ENCODE measurements at places on chromosomes 16 and 17. TPM values are rescaled to one million over a fixed set of nuclear protein-coding genes. Genes with fewer than 3 reads are reported as not detected.
A peak's percentile ranks its signal among the peaks of the same experiment; 100 is the strongest.

DNA sequence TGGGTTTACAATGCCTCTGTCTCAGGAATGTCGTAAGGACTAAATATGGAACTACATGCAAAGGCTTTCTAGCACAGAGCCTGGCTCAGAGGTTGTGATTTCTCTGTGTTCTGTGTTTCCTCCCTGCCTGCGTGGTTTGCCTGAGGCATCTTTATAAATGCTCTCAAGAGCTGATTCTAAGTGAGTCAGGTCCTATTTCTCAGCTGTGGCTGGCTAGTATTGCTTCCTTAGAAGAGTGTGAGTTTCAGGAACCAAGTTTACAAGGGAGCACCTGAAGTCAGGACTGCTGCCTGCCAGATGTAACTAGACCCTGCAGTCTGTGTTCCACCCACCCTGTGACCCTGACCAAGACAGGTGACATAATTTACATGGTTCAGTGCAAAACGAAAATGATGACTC, 8.0 kb upstream of the CCL1 start:
- no peak overlapping the region for H3K4me3 ChIP-seq
- H3K36me3 ChIP-seq = no peaks in the 10 kb centered on the region
- peaks cover 2% of the 10 kb centered on the region for H3K27me3 ChIP-seq

GRCh38 chr16:86756882-86757703, 178.7 kb downstream of the FOXL1 start:
- no peak for DNase-seq
- no peak overlapping the region for H3K4me3 ChIP-seq
- H3K36me3 ChIP-seq = no peaks in the 10 kb centered on the region
- peaks cover 26% of the 10 kb centered on the region for H3K27me3 ChIP-seq

GRCh38 chr16:81821436-81822128, 42.5 kb downstream of the PLCG2 start:
- DNase-seq = no peak
- H3K4me1 ChIP-seq = peaks cover 12% of the 10 kb centered on the region
- H3K27ac ChIP-seq = peak overlapping the region; percentile 6
- no peak overlapping the region for H3K4me3 ChIP-seq
- H3K27me3 ChIP-seq = peaks cover 2% of the 10 kb centered on the region

GRCh38 chr17:32998111-32998886, 6.7 kb downstream of the SPACA3 start:
- no peaks in the 10 kb centered on the region for H3K36me3 ChIP-seq
- no peak overlapping the region for H3K4me3 ChIP-seq
- H3K27me3 ChIP-seq = peaks cover 24% of the 10 kb centered on the region
- H3K27ac ChIP-seq = no peak overlapping the region
- DNase-seq = peak; percentile 86
- H3K4me1 ChIP-seq = peaks cover 2% of the 10 kb centered on the region

DNA sequence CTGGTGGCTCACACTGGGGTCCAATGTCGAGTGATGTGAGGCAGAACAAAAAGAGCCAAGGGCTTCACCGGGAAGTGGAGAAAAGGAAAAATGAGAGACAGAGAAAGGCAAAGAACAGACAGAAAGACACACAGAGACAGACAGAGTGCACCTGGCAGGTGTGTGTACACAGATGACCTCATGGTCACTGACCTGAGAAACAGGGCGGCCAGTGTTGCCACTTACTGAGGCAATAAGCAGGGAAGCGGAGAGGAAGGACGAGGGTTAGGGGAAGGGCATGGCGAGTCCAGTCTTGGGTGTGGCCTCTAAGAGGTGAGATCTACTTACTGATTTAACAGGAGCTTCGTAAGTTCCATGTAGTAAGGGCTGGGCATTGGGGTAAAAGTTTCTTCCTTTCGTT, 7.5 kb downstream of the GINS2 start:
- H3K4me1 ChIP-seq = peaks cover 3% of the 10 kb centered on the region
- DNase-seq = no peak
- no peak overlapping the region for H3K27ac ChIP-seq

Gene MYH8
- not detected for total RNA-seq

Gene ZSCAN10
- total RNA-seq = 0.09 TPM

GRCh38 chr17:32192379-32192778, 50.1 kb downstream of the RHOT1 start:
- no peaks in the 10 kb centered on the region for H3K27me3 ChIP-seq
- H3K4me3 ChIP-seq = no peak overlapping the region
- H3K27ac ChIP-seq = no peak overlapping the region

DNA sequence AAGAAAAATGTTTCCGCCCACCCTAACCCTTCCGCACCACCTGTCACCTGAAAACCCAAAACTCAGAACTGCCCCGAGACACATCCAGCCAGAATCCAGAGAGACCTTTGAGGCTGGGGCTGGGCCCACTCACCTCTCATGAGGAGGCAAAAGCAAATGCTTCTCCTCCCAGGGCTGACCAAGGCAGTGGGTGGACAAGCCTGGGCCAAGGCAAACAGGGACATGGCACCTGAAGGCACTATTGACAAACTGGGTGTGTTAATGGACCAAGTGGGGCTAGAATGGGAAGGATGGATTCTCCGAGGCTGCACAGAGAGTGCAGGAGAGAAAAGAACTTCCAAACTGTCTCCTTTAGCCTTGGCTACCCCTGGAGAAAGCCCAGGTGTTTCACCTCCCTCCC, 54.4 kb downstream of the SOX9 start:
- DNase-seq = no peak
- H3K4me1 ChIP-seq = no peaks in the 10 kb centered on the region
- H3K27ac ChIP-seq = no peak overlapping the region
- H3K27me3 ChIP-seq = peaks cover 2% of the 10 kb centered on the region

DNA sequence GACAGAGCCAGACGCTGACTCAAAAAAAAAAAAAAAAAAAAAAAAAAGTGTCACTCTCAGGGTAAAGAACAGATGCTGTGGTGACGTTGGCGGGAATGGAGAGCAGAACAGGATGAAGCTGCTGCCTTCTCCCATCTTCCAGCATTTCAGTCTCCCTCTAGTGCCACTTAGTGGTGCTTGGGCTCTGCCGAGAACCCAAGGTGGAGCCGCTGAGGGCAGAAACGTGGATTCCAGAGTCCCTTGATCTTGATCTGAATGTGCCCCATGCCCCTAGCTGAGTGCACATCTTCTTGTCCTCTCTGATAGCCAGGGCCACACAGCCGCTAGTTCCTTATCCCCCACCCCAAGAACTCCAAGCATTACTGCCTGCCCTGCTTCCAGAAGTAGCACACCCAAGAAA, 43.2 kb upstream of the FA2H start:
- peaks cover 2% of the 10 kb centered on the region for H3K27me3 ChIP-seq
- no peaks in the 10 kb centered on the region for H3K4me1 ChIP-seq
- H3K36me3 ChIP-seq = no peaks in the 10 kb centered on the region
- no peak for DNase-seq
- H3K4me3 ChIP-seq = no peak overlapping the region
- no peak overlapping the region for H3K27ac ChIP-seq

GRCh38 chr16:354291-354881, 1.9 kb upstream of the AXIN1 start:
- peak overlapping the region; percentile 36 for H3K27ac ChIP-seq
- no peaks in the 10 kb centered on the region for H3K27me3 ChIP-seq
- peak overlapping the region; percentile 12 for H3K4me3 ChIP-seq
- peaks cover 36% of the 10 kb centered on the region for H3K4me1 ChIP-seq
- DNase-seq = no peak

Gene ITPRIPL2
- total RNA-seq = 1.9 TPM

GRCh38 chr16:28293601-28293960, 1.3 kb downstream of the SBK1 start:
- H3K4me1 ChIP-seq = peaks cover 58% of the 10 kb centered on the region
- H3K4me3 ChIP-seq = peak overlapping the region; percentile 87
- no peaks in the 10 kb centered on the region for H3K27me3 ChIP-seq
- peaks cover 20% of the 10 kb centered on the region for H3K36me3 ChIP-seq
- DNase-seq = no peak

GRCh38 chr16:47395733-47396498, 64.9 kb downstream of the ITFG1 start:
- H3K36me3 ChIP-seq = peaks cover 8% of the 10 kb centered on the region
- no peak overlapping the region for H3K27ac ChIP-seq
- DNase-seq = no peak
- no peak overlapping the region for H3K4me3 ChIP-seq
- peaks cover 19% of the 10 kb centered on the region for H3K4me1 ChIP-seq

Gene DNAH2
- total RNA-seq = not detected
